Suppressor macrophage (primary cell): ENCODE measurements at places on chromosomes 5 and 9.

- DNase-seq = no peak
Measured at GRCh38 chr5:139416651-139417050, 12.8 kb upstream of the SPATA24 start.

DNA sequence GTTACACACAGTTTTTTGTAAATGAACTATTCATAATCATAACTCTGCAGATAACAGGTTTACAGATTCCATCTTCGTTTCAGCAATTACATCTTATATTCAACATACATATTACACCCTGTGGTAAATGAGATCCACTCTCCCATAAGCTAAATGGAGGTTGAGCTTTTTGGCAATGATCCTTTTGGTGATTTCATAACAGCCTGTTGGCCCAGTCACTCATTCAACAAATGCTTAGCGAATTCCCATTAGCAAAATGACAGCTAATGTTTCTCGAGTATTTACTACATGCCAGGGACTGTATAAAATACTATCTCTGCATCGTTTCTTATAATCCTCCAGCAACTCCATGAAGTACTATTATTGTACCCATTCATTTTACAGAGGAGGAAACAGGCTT lies 25.4 kb upstream of the AGXT2 start:
- no peak for DNase-seq

DNA sequence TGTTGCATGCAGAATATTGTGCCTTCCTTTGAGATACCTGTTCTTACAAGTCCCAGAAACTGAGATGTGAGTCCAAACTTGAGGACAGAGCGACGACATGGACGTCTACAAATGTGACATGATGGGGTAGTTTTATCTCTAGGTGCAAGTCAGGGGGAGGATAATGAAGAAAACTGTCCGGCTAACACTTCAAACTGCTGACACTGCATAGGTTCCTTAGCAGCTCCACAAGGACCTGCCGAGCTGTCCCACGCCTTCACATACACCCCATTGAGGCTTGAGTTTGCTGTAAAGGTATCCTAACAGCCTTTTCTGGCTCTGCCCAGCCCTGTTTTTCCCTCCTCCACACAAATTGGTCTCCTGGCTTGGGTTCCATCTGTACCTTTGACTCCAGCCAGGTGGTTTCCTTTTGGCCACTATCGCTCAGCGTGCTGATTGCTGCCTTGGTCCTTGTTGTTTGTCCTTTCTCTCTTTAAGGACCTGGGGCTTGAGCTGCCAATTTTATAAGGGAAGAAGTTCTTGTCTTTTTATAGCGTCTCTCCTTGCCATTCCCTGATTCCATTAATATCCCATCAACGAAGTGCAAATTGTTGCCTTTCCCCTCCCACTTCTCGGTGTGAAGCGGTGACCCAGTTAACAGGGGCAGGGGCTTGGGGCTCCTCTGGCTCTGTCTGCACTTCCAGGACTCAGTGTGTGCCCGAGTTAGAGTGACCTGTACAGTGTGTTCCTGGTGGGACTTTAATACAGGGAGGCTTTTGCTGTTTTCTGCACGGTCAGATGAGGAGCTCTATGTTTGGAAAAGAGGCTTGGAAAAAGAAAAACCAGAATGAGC lies 100.3 kb downstream of the PCSK1 start:
- DNase-seq = no peak

DNA sequence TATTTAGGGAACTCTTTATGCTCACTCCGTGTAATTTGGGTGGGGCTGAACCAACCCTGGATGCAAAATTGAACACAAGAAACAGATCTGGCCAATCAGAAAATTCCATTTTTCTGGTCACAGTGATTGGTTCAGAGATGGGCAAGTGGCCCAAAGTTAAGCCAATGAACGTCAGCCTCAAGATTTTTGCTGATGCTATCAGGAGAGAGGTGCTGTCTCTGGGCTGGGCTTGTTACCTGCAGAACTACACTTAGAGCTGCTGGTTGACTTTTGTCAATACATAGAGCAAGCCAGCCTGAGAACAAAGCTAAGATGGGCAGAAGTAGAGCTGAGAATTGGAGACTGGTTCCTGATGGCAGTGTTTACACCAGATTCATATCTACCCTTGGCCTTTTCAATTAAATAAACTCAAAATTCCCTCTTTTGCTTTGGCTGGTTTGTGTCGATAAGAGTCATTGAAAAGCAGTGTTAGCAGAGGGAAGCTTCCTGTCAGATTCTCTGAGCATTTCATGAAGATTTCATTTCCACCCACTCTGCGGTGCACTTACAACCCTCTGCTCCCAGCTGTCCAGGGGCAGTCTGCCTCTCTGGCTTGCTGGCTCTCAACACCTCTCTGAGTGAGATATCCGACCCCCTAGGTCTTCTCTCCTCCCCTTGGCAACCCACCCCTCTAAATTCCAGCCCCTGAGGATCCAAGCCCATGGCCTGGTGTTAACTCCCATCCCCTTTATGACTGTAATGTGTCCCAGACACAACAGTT lies 64.5 kb upstream of the PPARGC1B start:
- peak; percentile 66 for DNase-seq

GRCh38 chr5:119355685-119356611 lies at the start of gene TNFAIP8:
TSS of gene TNFAIP8 (plus strand) at chr5:119356019. CDS start at chr5:119356091, 72 bp downstream.
- DNase-seq = peak; percentile 92
